H1 (cell line): ENCODE measurements at places on chromosomes 16 and 17. TPM values are rescaled to one million over a fixed set of nuclear protein-coding genes. Genes with fewer than 3 reads are reported as not detected.

DNA sequence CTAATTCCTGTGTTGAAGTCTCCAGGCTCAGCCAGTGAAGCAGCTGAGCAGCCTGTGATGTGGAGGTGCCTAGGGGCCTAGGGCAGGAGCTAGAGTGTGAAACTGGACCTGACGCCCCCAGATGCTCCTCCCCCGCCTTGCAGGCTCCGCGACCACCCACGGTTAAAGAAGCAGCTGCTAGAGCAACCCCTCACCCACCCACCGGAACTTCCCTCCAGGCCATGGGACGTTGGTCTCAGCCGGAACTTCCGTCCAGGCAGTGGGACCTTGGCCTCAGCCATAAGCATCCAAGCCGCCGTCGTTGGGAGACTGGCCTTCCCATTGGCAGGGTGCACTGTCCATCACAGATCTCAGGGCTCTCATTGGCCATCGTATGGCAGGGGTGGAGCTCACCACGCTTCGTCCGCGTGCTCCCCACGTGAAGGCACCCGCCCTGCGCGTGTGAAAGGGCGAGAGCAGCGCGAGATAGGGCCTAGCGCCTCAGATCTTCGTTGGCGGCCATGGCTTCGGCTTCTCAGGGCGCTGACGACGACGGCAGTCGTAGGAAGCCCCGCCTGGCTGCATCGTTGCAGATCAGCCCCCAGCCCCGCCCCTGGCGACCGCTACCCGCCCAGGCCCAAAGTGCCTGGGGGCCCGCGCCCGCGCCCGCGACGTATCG is at the start of gene ADAD2:
Gene ADAD2, plus strand, starts transcription at position 427 of the 658 bp plus-strand sequence. Its CDS starts 74 bp downstream, at position 501.
- H3K4me3 ChIP-seq = no peak within 1 kb of the TSS
- no peaks in the 10 kb centered on the region for H3K36me3 ChIP-seq
- no peak within 1 kb of the TSS for H3K27ac ChIP-seq
- DNase-seq = peak; percentile 33
- H3K4me1 ChIP-seq = no peaks in the 10 kb centered on the region; the same call in 1 of the 2 replicates

DNA sequence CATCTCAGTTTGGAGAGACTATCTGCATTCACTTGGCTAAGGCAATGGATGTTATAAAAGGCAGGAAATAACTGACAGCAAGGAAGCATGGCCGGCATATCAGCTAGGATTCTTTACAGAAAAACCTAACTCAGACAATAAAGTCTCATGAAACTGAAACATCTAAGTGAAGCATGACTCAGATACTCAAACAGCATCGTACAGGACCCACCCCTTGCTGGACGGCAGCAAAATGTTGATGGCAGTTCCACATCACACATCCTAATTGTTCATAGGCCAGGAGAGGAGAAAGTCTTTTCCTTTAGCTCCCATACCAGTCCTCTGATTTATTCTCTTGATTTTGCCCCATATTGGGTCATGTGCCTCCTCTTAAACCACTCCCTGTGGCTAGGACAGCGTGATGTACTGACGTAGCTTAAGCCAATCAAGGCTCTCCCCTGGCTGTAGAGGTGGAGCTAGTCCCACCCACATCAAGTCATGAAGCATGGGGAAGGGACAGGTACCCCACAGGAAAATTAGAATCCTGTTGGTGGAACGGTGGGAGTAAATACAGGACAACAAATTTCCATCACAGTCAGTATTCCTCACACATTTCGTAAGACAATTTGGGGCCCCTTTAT is 178.9 kb downstream of the IRX3 start:
- H3K27me3 ChIP-seq = no peaks in the 10 kb centered on the region
- H3K36me3 ChIP-seq = no peaks in the 10 kb centered on the region
- no peak overlapping the region for H3K27ac ChIP-seq
- H3K4me3 ChIP-seq = no peak overlapping the region
- no peak for DNase-seq

DNA sequence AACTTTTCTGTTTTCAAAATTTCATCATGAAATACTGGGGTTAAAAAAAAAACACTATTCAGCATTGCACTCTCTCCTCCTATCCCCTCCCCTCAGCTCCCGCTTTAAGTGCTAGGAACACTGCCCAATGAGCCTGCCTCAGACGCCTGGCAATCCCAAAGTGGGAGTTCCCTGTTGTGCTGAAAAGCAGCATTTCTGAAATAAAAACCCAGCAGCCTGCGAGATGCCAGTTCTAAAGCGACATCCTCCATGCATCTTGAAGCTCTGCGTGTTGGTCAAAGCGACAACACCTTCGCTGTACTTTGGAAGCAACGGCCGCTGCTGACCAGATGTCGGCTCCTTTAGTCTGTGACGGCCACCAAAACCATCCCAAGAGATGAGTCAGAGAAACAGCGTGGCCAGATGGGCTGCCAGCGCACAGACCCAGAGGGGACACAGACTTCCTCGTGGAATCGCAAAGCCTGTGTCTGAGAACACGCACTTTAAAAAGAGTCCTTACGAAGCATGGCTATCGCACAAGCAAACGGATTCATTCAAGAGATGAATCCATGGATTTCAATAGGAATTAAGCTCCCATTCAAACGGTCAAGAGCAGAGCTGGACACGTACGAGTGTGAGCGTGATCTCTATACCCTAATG is 32.8 kb downstream of the FBXO31 start:
- no peak overlapping the region for H3K4me3 ChIP-seq
- H3K36me3 ChIP-seq = peaks cover 3% of the 10 kb centered on the region
- no peaks in the 10 kb centered on the region for H3K27me3 ChIP-seq
- DNase-seq = no peak
- H3K27ac ChIP-seq = no peak overlapping the region

GRCh38 chr17:31593806-31594205 is 202.3 kb downstream of the RAB11FIP4 start:
- H3K4me3 ChIP-seq = no peak overlapping the region
- peaks cover 3% of the 10 kb centered on the region; the same call in 1 of the 2 replicates for H3K4me1 ChIP-seq
- no peaks in the 10 kb centered on the region for H3K36me3 ChIP-seq
- H3K27me3 ChIP-seq = no peaks in the 10 kb centered on the region

GRCh38 chr16:11135464-11135973 is 120.5 kb downstream of the SOCS1 start:
- H3K4me1 ChIP-seq = peaks cover 2% of the 10 kb centered on the region
- no peaks in the 10 kb centered on the region for H3K36me3 ChIP-seq
- DNase-seq = no peak
- no peaks in the 10 kb centered on the region for H3K27me3 ChIP-seq

DNA sequence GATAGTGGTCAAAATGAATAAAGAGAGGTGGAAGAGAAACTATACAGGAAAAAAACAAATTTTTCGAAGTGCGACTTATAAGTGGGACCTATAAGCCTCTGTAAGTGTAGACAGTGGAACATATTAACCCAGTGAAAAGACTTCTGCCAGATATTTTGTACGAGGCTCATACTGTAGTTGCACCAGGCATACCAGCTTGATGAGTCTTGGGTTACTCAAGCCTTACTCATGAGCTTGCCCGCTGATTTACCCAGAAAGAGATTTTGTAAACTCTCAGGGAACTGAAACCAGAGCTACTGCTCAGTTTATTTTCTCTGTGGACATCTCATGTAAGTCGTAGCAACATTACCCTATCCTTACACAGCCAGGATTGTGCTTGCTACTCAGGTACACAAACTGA is 708.0 kb upstream of the SOX9 start:
- DNase-seq = no peak
- no peaks in the 10 kb centered on the region for H3K36me3 ChIP-seq
- H3K27me3 ChIP-seq = no peaks in the 10 kb centered on the region

GRCh38 chr16:53812914-53813313 is 109.0 kb downstream of the FTO start:
- no peak for DNase-seq
- no peak overlapping the region for H3K4me3 ChIP-seq
- H3K36me3 ChIP-seq = no peaks in the 10 kb centered on the region

- H3K36me3 ChIP-seq = peaks cover 17% of the 10 kb centered on the region
- H3K27me3 ChIP-seq = no peaks in the 10 kb centered on the region
- H3K27ac ChIP-seq = no peak overlapping the region
- DNase-seq = no peak
These were observed 26.7 kb downstream of the PLD6 start for GRCh38 chr17:17179371-17179827.

Gene CIAO2B
- 248 and 256 TPM in 2 replicates for polyA plus RNA-seq
